Upper lobe of right lung (tissue), 1 donor: ENCODE measurements at places on chromosomes 12 and 14. TPM values are rescaled to one million over a fixed set of nuclear protein-coding genes. Genes with fewer than 3 reads are reported as not detected.
A peak's percentile ranks its signal among the peaks of the same experiment; 100 is the strongest.

GRCh38 chr14:44778604-44779003 lies 183.1 kb downstream of the KLHL28 start:
- no peaks in the 10 kb centered on the region for H3K27me3 ChIP-seq
- H3K36me3 ChIP-seq: no peaks in the 10 kb centered on the region
- H3K4me3 ChIP-seq: no peak overlapping the region
- no peak for DNase-seq
- H3K27ac ChIP-seq: no peak overlapping the region

Gene IFNG-AS1
- not detected for total RNA-seq

Gene CEP170B
- total RNA-seq: 30.3 TPM

GRCh38 chr14:68444449-68445168 lies 348.3 kb downstream of the ZFP36L1 start:
- H3K27ac ChIP-seq: no peak overlapping the region
- H3K4me3 ChIP-seq: no peak overlapping the region
- no peak for DNase-seq
- peaks cover 6% of the 10 kb centered on the region for H3K4me1 ChIP-seq
- no peaks in the 10 kb centered on the region for H3K27me3 ChIP-seq

Gene KRT78
- total RNA-seq: not detected

Gene DIO3
- 0.67 TPM for total RNA-seq

DNA sequence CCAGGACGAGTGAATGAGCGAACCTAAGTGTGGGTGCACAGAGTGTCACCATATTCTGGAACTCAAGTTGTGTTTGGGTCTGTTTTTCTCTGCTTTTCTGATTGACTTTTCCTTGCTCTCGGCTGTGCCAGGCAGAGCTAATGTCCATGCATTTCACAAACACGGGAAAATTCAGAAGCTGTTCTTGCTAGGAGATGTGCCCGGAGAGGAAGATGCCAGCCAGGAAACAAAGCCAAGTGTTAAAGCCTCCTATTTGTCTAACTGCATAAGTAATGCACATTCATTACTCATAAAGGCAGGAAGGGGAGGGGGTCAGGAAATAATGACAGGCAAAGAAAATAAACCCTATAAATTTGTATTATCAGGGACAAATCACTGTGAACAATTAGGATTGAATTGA lies 250.4 kb upstream of the SFSWAP start:
- H3K4me3 ChIP-seq: no peak overlapping the region
- no peak overlapping the region for H3K27ac ChIP-seq
- no peaks in the 10 kb centered on the region for H3K36me3 ChIP-seq
- DNase-seq: no peak

DNA sequence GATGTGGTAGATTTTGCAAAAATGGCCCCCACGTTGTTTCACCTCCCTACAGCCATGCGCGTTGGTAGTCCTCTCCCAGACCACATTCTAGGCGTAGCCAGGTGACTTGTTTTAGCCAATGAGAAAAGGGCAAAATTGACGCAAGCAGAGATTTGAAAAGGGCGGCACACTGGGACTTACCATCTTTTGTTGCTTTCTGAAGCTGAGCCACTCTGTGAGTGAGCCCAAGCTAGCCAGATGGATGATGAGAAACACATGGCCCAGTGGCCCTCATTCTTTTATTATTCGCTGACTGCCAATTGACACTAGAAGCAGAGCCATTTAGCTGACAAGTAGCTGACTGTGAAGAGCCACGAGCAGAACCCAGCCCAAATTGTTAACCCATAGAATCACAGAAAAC lies 142.0 kb upstream of the GZMB start:
- no peak overlapping the region for H3K27ac ChIP-seq
- H3K27me3 ChIP-seq: no peaks in the 10 kb centered on the region
- no peaks in the 10 kb centered on the region for H3K36me3 ChIP-seq
- no peak for DNase-seq
- H3K4me3 ChIP-seq: no peak overlapping the region
- H3K4me1 ChIP-seq: no peaks in the 10 kb centered on the region

- H3K36me3 ChIP-seq: no peaks in the 10 kb centered on the region
- no peak overlapping the region for H3K4me3 ChIP-seq
- no peaks in the 10 kb centered on the region for H3K4me1 ChIP-seq
- peak overlapping the region; percentile 66 for H3K27ac ChIP-seq
Observed at GRCh38 chr12:30877105-30877875, 49.3 kb upstream of the TSPAN11 start.

Gene FZD10
- total RNA-seq: 0.84 TPM

- H3K27ac ChIP-seq: no peak overlapping the region
- no peaks in the 10 kb centered on the region for H3K27me3 ChIP-seq
- no peak for DNase-seq
- peaks cover 61% of the 10 kb centered on the region for H3K4me1 ChIP-seq
Observed at GRCh38 chr12:122086116-122086515, 7.6 kb downstream of the MLXIP start.

DNA sequence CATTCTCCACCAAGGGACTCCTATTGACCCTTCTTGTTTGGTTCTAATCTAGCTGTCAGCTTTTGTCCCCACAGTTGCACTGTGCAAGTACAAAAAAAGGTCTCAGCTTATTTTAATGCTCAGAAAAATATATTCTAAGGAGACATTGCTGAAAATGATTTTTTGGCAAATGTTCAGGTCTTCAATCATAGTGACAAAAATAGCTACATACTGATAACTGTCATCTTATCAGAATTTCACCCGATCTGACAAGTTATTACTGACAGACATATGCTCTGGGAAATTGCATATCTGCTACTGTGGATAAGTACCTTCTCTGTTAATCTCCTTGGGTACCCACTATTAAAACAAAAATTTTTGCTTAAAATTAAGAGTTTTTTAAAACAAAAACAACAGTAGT lies 263.6 kb downstream of the FLRT2 start:
- no peaks in the 10 kb centered on the region for H3K4me1 ChIP-seq
- H3K36me3 ChIP-seq: no peaks in the 10 kb centered on the region
- H3K27me3 ChIP-seq: no peaks in the 10 kb centered on the region
- H3K27ac ChIP-seq: no peak overlapping the region
- no peak for DNase-seq

DNA sequence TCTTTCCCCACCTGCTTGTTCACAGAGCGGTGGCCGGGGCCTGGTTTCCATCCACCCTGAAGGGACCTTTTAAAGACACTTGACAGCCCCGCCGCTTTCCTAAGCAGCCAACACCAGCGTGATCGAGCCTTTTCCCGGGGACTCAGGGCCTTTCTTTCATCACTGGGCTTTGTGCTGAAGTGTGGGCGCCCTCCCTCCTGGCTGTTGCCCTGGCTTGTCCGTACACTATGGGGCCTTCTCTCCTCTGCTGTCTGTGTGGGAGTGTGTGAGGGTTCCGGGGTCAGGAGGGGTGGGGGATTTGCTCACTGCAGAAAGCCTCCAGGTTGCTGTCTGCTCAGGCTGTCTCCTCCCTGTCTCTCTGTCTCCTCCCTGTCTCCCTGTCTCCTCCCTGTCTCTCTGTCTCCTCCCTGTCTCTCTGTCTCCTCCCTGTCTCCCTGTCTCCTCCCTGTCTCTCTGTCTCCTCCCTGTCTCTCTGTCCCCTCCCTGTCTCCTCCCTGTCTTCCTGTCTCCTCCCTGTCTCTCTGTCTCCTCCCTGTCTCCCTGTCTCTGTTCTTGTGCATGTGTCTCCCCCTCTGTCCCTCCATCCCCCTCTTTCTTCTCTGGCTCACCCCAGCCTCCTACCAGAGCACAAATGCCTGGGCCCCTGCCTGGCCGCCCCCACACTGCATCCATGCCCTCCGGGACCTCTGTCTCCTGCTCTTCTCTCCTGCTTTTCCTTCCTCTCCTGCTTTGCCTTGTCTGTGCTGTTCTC lies 64.7 kb downstream of the CCDC92 start:
- H3K4me1 ChIP-seq: no peaks in the 10 kb centered on the region
- no peaks in the 10 kb centered on the region for H3K27me3 ChIP-seq
- no peak overlapping the region for H3K27ac ChIP-seq
- H3K4me3 ChIP-seq: no peak overlapping the region
- no peak for DNase-seq

DNA sequence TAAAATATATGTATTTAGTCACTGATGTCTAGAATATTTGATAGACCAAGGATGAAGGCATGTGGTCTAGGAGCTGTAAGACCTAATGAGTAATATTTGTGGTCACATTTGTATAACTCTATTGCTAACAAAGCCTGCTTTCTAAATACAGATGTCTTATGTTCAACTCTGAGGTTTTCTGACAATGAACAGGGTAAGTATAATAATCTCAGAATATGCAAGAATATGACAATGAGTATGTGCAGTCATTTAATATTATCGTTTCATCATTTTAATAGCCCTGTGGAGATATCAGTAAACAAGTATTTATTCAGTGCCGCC lies 389.6 kb downstream of the LRIG3 start:
- H3K4me3 ChIP-seq: no peak overlapping the region
- no peaks in the 10 kb centered on the region for H3K27me3 ChIP-seq
- no peak overlapping the region for H3K27ac ChIP-seq
- H3K4me1 ChIP-seq: peaks cover 8% of the 10 kb centered on the region
- H3K36me3 ChIP-seq: no peaks in the 10 kb centered on the region

GRCh38 chr14:55624913-55625312 lies 44.9 kb downstream of the KTN1 start:
- no peaks in the 10 kb centered on the region for H3K4me1 ChIP-seq
- peaks cover 61% of the 10 kb centered on the region for H3K36me3 ChIP-seq
- H3K27ac ChIP-seq: no peak overlapping the region
- no peak for DNase-seq
- no peaks in the 10 kb centered on the region for H3K27me3 ChIP-seq

Gene SHMT2
- 59.2 TPM for total RNA-seq

- H3K4me1 ChIP-seq: no peaks in the 10 kb centered on the region
- no peaks in the 10 kb centered on the region for H3K27me3 ChIP-seq
- peaks cover 2% of the 10 kb centered on the region for H3K36me3 ChIP-seq
- H3K4me3 ChIP-seq: no peak overlapping the region
Observed at GRCh38 chr12:32650508-32650907, 28.6 kb upstream of the DNM1L start.

Gene SENP1
- total RNA-seq: 16.9 TPM

Gene KRT81
- not detected for total RNA-seq

DNA sequence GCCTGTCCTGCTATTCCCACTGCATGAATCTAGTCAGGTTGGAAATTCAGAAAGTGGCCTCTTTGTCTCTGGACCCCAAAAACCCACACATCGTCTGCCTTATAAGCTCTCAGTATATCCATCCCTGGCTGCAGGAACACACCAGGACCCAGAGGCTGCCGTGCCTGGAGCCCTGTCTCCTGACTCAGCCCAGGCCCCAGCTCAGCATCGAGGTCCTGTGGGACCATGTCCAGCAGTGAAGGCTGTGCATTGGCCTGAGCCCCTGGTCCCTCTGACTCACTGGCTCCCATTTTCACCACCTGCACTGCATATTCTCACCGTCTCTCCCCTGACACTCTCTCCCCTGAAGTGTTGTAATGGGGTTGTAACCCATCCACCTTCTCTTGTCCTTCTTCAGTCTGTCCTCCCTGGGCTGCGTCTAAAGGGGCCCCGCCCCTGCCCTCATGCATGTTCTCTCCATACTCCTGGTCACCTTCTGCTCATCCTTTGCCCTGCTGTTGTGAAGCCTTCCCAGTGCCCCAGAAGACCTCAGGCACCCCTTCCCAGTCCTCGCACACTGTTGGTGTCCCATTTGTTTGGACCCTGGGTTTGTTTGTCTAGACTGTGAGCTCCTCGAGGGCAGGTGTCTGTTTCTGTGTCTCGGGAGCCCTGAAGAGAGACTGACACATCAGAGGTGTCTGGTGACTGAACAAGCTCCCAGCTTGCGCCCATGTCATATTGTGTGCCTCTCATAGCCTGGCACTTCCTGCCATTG lies 43.8 kb downstream of the EVL start:
- H3K27me3 ChIP-seq: no peaks in the 10 kb centered on the region
- DNase-seq: no peak
- H3K36me3 ChIP-seq: peaks cover 9% of the 10 kb centered on the region

DNA sequence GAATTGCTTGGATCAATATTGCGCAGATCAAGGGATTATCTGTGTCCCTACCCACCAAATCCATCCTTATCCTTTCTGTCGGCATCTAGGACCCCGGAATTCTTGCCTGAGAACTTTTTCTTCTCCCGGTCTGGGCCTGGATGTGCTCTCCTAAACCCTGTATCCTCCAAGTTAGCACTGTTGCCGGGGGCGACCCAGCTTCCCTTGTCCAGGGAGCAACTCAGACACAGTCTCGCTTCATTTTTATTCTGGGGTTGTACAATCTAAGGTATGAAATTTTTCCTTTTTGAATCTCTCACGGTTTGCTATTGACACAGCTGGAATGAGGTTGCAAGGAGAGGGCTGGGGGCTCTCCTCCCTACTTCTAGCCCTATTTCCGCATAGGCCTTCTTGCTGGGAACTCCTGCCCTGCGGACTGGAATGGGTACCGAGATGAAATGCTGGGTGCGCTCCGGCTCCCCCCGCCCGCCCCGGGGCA lies 403 bp upstream of the PNP start:
- H3K36me3 ChIP-seq: peaks cover 21% of the 10 kb centered on the region
- peak; percentile 68 for DNase-seq
- peaks cover 28% of the 10 kb centered on the region for H3K4me1 ChIP-seq

Gene MSI1
- 0.46 TPM for total RNA-seq

DNA sequence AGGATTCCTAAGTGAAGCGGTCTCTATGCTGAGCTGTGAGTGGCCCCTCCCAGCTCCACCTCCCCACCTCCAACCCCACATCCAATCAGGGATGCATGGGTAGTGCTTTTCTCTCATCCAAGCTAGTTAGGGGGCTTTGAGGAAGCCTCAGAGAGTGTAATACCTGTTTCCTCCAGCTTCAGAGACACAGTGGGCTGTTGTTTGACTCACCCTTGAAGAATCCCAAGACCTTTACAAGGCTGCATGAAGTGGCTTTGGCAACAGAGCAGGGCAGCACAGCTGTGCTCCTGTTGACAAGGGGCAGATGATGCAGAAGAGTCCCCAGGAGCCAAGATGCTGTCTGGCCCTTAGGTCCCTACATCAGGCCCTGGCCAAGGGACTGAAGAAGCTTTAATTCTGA lies 27.1 kb upstream of the CLMN start:
- H3K4me1 ChIP-seq: no peaks in the 10 kb centered on the region
- H3K36me3 ChIP-seq: no peaks in the 10 kb centered on the region
- DNase-seq: no peak
- no peak overlapping the region for H3K27ac ChIP-seq

GRCh38 chr14:54927551-54927950 lies 24.9 kb upstream of the GCH1 start:
- DNase-seq: no peak
- H3K4me3 ChIP-seq: no peak overlapping the region
- no peaks in the 10 kb centered on the region for H3K27me3 ChIP-seq
- H3K27ac ChIP-seq: no peak overlapping the region
- H3K36me3 ChIP-seq: no peaks in the 10 kb centered on the region
- H3K4me1 ChIP-seq: no peaks in the 10 kb centered on the region

- no peaks in the 10 kb centered on the region for H3K4me1 ChIP-seq
- no peaks in the 10 kb centered on the region for H3K36me3 ChIP-seq
- H3K27ac ChIP-seq: no peak overlapping the region
- H3K4me3 ChIP-seq: no peak overlapping the region
- no peak for DNase-seq
- no peaks in the 10 kb centered on the region for H3K27me3 ChIP-seq
Observed at GRCh38 chr12:128426511-128426910, 159.5 kb downstream of the TMEM132C start.

DNA sequence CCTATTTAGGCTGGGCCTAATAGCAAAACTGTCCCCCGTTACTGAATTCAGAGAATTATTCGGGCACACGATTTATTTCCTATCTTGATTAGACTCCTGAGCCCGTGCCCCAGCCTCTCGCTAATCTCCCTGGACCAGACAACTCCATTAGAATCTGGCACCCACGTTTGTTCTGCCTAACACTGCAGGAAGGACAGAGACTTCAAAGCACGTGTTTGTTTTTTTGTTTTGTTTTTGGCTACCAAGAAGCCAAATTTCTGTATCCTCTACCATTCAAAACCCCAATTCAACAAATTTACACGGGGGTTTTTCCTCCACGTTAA lies 4.8 kb downstream of the USP44 start:
- no peak overlapping the region for H3K27ac ChIP-seq
- DNase-seq: no peak

Gene ZNF84
- total RNA-seq: 24.1 TPM
